Thoracic aorta (tissue), 2 donors: ENCODE measurements at places on chromosomes 13 and 19.

DNA sequence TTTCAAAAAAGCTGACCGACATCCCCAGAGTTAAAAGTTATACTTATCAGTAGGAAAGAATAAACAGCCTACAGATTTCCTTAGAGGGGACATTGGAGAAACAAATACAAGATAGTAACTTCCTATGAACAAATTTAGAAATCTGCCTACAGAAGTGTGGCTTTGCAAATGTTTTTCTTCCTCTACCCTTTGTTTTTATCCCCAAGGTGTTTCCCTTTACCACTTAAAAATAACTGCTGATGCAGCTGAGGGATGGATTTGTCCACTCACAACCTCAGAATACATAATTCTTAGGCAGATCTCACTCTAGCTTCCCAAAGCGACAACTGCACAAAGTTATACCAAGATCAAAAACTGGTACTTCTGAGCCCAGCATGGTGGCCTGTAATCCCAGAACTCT, 20.9 kb downstream of the MED4 start:
- no peak for DNase-seq

GRCh38 chr19:16518061-16518460, 21.9 kb downstream of the C19orf44 start:
- no peak for DNase-seq

- DNase-seq = no peak
Measured at GRCh38 chr19:39917561-39918182, 16.8 kb downstream of the FCGBP start.

- DNase-seq = no peak
Measured at GRCh38 chr19:35718345-35719041, 690 bp downstream of the KMT2B start.

DNA sequence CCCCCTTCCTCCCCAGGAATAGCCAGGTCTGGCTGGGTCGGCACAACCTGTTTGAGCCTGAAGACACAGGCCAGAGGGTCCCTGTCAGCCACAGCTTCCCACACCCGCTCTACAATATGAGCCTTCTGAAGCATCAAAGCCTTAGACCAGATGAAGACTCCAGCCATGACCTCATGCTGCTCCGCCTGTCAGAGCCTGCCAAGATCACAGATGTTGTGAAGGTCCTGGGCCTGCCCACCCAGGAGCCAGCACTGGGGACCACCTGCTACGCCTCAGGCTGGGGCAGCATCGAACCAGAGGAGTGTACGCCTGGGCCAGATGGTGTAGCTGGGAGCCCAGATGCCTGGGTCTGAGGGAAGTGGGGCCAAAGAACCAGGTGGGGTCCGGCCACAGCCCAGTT, 3.2 kb downstream of the KLK2 start:
- no peak for DNase-seq
